ENCODE measurements at places on chromosomes 2 and 18. TPM values are rescaled to one million over a fixed set of nuclear protein-coding genes. Genes with fewer than 3 reads are reported as not detected.

DNA sequence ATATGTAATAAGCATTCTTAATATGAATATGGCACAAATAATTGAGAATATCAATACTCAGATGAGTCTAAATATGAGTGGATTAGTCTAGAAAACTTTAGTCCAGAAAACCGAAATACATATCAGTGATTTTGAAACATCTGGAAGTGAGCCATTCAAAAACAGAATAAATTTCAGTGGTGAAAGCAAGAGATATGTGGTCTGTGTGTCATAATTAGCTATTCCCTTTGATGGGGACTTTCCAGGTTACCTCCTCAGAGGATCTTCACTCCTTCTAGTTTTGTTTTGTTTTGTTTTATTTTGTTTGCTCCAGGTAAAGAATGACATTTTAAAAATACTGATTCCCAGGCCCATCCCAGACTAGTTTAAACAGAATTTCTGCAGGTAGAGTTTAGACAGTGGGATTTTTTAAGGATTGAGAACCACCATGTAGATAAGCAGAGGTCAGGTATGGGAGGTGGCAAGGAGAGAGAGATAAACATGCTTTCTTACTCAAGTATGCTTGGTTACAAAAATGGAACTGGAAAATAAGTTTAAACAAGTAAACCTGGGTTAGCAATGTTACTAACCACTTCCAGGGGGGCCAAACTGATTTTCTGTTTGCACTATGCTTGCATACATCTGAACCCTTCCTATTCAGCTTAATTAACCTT is 70.7 kb downstream of the NABP1 start:
- no peak for DNase-seq

Gene GKN1
- total RNA-seq, result not detected

Gene NEU4
- total RNA-seq, result not detected

DNA sequence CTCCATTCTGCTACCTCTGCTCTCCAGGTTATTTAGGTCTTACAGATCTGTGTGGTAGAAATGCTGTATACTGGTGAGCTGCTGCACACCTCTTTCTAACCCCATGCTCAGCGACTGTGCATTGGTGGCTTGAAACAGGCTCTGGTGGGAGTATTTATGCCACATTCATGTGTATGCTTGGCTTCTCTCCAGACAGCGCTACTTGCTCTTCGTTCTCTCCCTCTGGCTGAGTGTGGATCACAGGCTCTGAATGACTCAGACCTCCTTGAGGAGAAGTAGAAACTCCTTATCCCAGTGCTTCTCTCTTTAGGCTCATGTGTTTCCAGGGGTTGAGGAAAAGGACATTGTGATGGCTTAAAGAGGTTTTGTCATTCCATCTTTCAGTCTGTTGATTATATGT is 54.9 kb downstream of the FHOD3 start:
- no peak for DNase-seq

GRCh38 chr2:1931003-1931914 is 186.9 kb upstream of the PXDN start:
- DNase-seq, result no peak

DNA sequence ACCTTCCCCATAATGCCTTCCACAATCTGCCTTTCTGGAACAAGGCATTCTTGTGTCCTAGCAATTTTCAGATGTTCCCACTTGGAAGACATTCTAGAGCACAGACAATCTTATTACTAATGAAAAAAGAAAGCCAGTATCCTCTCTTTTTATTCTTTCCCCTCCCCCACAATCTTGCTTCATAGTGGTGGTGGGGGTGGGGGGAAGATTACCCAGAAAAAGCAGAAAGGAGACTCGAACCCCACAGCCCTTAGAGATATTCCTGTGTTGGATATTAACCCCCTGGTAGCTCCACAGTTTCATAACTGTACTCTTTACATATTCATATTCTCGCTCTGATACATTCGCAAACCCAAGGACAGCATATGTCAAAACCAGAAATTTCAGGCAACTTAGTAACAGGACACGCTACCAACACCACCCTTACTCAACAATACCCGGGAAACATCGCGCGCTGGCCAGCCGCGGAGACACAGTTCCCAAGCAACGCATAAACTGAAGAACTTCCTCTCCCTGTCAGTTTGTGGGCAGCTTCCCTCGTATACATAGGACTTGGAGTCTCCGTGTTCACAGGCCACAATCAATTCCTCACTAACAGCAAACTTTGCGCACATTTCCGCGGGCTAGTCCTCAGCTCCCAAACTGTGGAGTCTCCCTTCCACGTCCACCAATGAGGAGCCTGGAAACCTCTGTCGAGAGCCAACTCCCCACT is 793 bp downstream of the NR4A2 start:
- DNase-seq, result peak; percentile 90

Gene DNAH6
- total RNA-seq, result 0.72 TPM

DNA sequence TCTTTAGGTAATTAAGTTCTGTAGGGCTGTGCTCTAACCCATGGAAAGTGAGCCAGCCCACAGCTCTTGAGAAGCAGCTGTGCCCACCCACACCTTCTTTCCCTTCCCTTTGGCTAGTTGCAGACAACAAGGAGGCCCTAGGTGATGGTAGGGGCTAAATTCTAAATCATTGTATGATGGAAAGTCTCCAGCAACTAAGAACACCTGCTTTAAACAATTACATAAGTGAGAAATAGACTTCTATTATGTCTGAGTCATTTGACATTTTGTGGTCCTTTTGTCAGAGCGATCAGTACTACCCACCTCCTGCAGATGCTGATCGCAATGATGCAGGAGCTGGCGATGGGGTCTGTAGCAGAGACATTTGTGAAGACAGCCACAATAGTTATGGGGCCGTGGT is 79.6 kb downstream of the TEX51 start:
- DNase-seq, result no peak

DNA sequence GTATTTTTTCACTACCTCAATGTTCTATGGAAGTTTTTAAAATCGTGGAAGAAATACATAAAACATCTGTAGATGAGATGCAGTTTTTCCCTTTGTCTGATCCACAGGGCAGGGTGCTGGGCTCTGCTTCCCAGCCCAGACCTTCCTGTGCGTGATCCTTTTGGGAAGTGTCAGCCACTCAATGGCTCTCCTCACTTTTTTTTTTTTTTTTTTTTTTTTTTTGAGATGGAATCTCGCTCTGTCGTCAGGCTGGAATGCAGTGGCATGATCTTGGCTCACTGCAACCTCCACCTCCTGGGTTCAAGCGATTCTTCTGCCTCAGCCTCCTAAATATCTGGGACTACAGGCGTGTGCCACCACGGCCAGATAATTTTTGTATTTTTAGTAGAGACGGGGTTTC is 32.8 kb downstream of the SOWAHC start:
- no peak for DNase-seq

DNA sequence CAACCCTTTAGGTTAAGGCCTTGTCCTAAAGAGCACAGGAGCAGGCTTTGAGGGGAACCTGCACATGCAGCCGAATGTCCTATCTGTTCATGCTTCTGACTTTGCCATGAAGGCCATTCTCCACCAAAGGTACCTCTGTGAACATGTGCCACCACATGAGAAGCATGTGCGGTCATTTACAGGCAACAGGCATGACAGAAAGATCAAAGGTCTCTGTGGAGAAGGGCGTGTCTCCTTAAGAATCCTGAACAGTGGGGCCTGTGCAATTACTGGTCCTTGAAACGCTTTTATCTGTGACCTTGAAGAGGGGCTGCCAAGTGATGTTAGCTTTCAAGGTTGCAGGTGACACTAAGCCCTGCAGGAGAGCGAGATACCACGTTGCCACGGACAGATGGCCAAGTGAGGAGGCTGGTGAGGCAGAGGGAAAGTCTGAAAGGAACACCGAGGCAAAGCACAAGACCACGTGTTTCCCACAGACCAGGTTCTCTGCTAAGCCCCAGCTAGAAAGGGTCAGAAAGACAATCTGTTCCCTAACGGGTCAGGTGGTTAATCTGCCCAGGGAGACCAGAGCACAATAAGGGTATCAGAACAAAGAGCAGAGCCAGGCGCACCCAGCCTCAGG is 19.5 kb upstream of the POMC start:
- DNase-seq, result no peak

- no peak for DNase-seq
Measured at GRCh38 chr2:173231042-173231441, 123.6 kb upstream of the CDCA7 start.

GRCh38 chr2:51981783-51982182 is 949.9 kb upstream of the NRXN1 start:
- DNase-seq, result no peak

DNA sequence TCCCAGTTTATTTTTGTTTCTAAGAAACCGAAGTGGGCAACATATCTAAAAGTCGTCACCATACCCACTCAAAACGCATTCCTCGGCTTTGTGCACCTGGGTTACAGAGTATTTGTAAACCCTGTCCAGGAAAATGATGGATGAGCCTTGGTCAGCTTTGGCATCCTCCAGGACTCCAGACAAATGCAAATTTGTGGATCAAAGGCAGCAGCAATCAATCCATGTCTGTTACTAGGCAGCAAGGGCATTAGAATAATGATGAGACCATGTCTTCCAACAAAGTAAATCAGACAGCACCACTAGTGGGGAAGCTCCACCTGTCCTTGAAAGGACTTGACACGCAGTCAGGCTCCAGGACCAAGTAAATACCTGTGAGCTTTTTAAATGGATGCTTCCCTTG is 672.6 kb upstream of the GYPC start:
- DNase-seq, result no peak

- DNase-seq, result no peak
Measured at GRCh38 chr2:193332941-193333340, 1138.2 kb upstream of the TMEFF2 start.

Gene ERMN
- not detected for total RNA-seq

Gene CSRNP3
- total RNA-seq, result 6.5 TPM

DNA sequence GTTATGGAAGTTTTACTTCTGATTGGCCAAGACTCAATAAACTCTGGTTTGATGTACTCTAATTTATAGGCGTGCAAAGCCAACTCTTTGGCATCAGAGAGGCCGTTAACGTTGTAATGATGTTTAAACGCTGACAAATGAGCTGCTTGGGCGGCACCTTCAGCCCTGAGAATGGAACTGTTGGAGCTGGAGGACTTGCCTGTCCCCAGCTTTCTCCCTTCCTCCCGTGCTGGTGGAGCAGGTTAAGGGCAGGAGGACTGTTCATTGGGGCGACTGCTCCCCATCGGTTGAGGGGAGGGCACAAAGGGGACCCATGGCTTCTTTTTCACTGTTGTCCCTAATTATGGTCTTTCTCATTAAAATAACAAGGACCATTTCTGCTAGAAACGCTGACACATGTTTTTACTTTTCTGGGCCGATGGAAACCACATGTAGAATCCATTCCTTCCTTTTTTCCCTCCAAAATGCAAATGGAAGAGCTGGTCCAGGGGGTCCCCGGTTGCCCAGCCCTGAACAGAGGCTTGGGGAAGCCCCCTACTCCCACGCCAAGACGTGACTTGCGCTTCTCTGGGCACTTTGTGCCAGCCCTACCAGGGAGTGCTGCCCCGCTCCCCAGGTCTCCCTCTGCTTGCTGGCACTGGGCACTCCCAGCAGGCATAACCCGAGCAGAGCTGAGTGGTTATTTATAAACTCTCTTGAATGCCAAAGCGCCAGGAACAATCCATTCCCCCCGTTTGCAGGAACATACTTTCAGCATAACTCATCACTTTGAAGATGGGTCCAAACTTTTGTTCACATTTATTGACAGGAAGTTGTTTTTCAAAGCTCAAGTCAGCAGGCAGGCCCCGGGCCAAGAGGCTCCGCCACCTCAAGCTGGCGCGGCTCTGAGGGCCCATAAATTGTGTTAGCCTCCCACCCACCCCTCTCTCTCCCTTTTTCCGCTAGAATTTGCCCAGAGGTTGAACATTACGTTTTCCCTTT is 170.1 kb downstream of the ASB1 start:
- DNase-seq, result no peak

Gene ERFE
- total RNA-seq, result not detected

DNA sequence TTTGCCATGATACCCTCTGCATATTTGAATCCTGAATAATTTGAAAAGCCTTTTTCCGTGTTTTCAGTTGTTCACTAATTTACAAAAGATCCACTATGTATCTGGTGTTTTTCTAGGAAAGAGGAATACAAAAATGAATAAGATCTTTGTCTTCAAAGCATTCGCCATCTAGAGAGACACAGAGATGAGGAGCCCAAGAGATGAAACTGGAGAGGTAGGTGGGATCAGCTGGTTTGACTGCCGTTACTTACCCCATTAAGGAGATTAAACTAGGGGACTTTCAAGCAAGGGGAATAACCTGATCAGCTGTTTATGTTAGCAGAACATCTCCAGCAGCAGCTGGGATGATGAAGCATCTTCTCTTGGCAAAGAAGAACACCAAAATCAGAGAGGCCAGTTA is 150.2 kb upstream of the SATB2 start:
- no peak for DNase-seq

Gene AFF3
- total RNA-seq, result 3.9 TPM

DNA sequence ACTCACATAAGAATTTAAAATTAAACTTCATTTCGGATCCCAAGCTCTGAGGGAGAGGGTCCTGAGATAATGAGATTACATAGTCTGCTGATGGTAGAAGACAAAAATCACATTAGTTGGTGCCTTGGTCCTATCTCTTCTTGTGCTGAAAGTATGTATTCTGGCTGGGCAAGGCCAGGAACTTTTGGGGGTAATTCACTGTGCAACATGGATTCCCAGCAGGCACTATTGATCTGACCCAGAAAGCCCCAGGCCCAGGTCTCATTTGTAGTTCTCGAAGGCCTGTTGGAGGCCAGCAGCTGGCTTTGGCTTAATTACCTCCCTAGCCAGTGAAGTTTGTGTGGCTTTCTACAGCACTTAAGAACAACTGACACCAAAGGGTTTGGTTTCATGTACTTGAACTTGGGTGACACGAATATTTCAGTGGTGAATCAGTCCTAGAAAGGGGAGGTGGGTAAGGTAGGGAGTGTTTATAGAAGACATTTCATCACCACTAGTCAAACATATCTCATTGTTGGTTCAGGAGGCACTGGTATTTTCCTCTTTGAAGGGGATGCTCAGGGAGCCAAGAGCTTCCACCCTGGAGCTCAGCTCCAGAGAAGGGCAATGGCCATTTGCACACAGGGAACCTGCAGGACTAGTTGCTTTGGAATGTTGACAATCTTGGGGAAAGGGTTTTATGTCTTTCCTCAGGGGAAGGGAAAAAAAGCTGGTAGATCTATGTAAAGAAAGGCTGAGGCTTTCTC is 217.8 kb downstream of the OSR1 start:
- DNase-seq, result no peak

DNA sequence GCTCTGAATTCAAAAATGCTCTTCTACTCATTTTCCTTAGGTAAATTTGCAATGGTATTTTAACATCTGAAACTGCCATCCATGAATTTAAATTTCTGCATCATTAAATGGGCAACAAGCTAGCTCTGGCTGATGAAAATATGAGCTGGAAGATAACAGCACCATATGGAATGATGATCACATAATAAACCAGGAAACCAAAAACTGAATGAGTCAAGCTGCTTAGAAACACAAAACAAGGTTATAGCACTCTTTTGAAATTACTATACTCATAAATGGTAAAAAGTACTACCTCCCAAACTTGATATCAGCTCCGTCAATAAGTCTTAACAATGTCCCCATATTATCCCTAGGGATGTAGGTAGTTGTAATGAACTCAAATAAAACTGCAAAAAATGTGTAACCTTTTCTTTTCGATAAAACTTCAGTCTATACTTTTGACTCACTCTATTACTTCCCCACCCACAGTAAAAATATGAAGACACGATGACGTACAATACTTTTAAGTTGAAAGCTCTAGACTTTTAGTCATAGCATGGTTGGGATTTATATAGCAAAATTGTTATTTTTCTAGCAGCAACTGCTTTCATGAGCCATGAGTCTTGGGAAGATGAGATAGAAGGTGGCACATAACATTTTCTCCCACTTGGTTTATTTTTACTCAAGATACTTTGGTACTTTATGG is 396.7 kb downstream of the CDH2 start:
- DNase-seq, result no peak

Gene DSG2
- total RNA-seq, result 28.7 TPM

- no peak for DNase-seq
Measured at GRCh38 chr18:73514449-73514848, 633.2 kb downstream of the FBXO15 start.

- no peak for DNase-seq
Measured at GRCh38 chr2:202442882-202443281, 66.8 kb downstream of the BMPR2 start.
